ENCODE measurements at places on chromosomes 11 and 22. TPM values are rescaled to one million over a fixed set of nuclear protein-coding genes. Genes with fewer than 3 reads are reported as not detected.

The UPK3A gene
- not detected for total RNA-seq

The DCDC1 gene
- total RNA-seq: not detected

The DEFB131B gene
- not detected for total RNA-seq

The OR2AG1 gene
- total RNA-seq: under 0.01 TPM

The ALX4 gene
- total RNA-seq: not detected

The NXPE1 gene
- under 0.01 TPM for total RNA-seq

The KREMEN1 gene
- 0.16 TPM for total RNA-seq

The DRICH1 gene
- total RNA-seq: not detected

The OLFML1 gene
- 0.06 TPM for total RNA-seq

The MMP12 gene
- total RNA-seq: not detected

The CD3D gene
- total RNA-seq: not detected

The MFNG gene
- total RNA-seq: 82.4 TPM

The FOLR1 gene
- not detected for total RNA-seq

The DDIAS gene
- 5.7 TPM for total RNA-seq

The HEPN1 gene
- not detected for total RNA-seq

The MS4A7 gene
- total RNA-seq: not detected

The OR52E8 gene
- total RNA-seq: not detected

The KCNE3 gene
- total RNA-seq: 1.1 TPM

The NLRP10 gene
- 0.06 TPM for total RNA-seq

The EML3 gene
- 35.7 TPM for total RNA-seq

The SAAL1 gene
- total RNA-seq: 15.3 TPM

The COMT gene
- 533 TPM for total RNA-seq

The EHF gene
- total RNA-seq: not detected

The TIMP3 gene
- total RNA-seq: 34.6 TPM

The NPAS4 gene
- not detected for total RNA-seq

The RASGRP2 gene
- total RNA-seq: 1.2 TPM

The PYGM gene
- total RNA-seq: 0.44 TPM

The ARRB1 gene
- 301 TPM for total RNA-seq

The TMEM86A gene
- total RNA-seq: 4.2 TPM

The BAIAP2L2 gene
- 0.19 TPM for total RNA-seq

The OR51E1 gene
- not detected for total RNA-seq

The TEX12 gene
- not detected for total RNA-seq

The USH1C gene
- not detected for total RNA-seq

The FSHB gene
- not detected for total RNA-seq

The OR52B2 gene
- not detected for total RNA-seq

The MMP13 gene
- total RNA-seq: not detected

The DDI1 gene
- total RNA-seq: not detected

The MCAM gene
- total RNA-seq: 1,058 TPM

The BBOX1 gene
- not detected for total RNA-seq

The SSTR3 gene
- not detected for total RNA-seq

The GDPD4 gene
- not detected for total RNA-seq

The RNF214 gene
- total RNA-seq: 10.5 TPM

The DNAL4 gene
- total RNA-seq: 15.5 TPM

The SCGB1C1 gene
- not detected for total RNA-seq

The ACCS gene
- total RNA-seq: 8.3 TPM

The SNX32 gene
- under 0.01 TPM for total RNA-seq

The SLC25A18 gene
- not detected for total RNA-seq

The TLCD5 gene
- total RNA-seq: 3.4 TPM

The NRGN gene
- 0.81 TPM for total RNA-seq

The MFRP gene
- total RNA-seq: under 0.01 TPM

The GRIA4 gene
- total RNA-seq: not detected

The THY1 gene
- 2.1 TPM for total RNA-seq

The LRRN4CL gene
- under 0.01 TPM for total RNA-seq

The MYEOV gene
- total RNA-seq: 0.49 TPM
